ENCODE measurements at places on chromosomes 2 and 18. TPM values are rescaled to one million over a fixed set of nuclear protein-coding genes. Genes with fewer than 3 reads are reported as not detected.

Gene ZAP70
- 0.58 TPM for polyA plus RNA-seq

Gene MAIP1
- 9.4 TPM for polyA plus RNA-seq

- peak; percentile 58 for DNase-seq
These were observed 1.9 kb downstream of the DNMT3A start for GRCh38 chr2:25339791-25340180.

GRCh38 chr2:157181234-157181633, 76.3 kb upstream of the GALNT5 start:
- DNase-seq = no peak

- DNase-seq = no peak
These were observed 23.6 kb upstream of the EMILIN2 start for GRCh38 chr18:2823202-2823601.

GRCh38 chr18:23260926-23261590, 125.8 kb downstream of the CABLES1 start:
- DNase-seq = no peak

- no peak for DNase-seq
These were observed 44.9 kb upstream of the TWSG1 start for GRCh38 chr18:9289698-9290097.

- DNase-seq = no peak
These were observed 281.0 kb downstream of the SRBD1 start for GRCh38 chr2:45330108-45330507.

Measured in heart left ventricle (tissue), 16 donors.